Lung (tissue), 17 donors: ENCODE measurements at places on chromosomes 6 and 20.

DNA sequence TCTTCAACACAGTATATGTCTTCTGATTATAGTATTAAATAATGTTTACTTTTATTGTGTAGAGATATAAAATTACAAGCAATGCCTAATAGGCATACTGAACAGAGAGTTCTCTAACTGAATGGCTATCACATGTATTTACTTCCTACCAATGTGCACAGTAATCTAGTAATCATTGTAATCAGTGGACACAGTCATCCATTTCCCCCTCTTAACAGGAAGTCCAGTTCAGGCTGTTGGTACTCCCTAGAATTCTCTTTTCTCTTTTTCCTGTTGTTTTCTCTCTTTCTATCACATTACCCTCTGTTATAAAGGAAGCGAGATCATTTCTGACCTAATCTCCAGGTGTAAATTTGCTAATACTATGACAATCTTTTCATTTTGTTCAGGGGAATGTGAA lies 172.5 kb downstream of the HTR1B start:
- no peak for DNase-seq

DNA sequence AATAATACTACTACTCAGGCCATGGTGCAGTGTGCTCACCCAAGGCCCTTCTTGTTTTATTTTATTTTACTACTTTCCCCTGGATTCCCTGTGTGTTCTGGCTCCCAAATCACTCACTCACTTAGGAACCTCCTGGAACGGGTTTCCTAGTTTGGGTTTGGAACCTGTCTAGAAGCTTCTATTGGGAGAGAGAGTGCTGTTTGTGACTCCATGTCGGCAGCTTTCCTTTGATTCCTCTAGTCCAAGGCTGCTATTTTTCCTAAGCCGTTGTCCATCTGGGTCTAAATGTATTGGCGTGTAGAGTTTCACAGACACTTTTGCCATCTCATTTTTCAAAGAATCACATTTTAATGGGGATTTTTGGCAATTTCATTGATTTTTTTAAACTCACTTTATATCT lies 70.8 kb downstream of the FOXA2 start:
- DNase-seq = no peak

DNA sequence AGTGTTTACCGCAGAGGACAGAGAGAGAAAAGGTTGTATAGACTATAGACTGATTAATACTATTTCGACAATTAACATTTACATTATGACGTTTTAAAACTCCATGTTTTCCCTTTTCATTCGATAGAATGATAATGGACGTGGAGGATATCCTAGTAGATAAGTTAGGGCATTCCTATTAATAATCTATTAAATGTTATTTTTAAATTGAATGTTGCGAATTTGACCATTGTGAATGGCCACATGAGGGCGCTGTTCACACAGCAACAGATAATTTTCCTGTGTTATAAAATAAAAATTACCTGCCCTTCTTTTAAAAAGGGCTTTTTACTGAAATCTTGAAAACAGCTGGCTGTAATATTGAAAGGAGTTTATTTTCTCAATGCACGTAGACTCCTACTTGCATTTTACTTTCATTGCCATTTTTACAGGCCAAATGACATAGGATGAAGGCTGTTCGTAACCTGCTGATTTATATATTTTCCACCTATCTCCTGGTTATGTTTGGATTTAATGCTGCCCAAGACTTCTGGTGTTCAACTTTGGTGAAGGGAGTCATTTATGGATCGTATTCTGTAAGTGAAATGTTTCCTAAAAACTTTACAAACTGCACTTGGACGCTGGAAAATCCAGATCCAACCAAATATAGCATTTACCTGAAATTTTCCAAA lies 3.3 kb downstream of the ADGRB3 start:
- DNase-seq = peak; percentile 53

DNA sequence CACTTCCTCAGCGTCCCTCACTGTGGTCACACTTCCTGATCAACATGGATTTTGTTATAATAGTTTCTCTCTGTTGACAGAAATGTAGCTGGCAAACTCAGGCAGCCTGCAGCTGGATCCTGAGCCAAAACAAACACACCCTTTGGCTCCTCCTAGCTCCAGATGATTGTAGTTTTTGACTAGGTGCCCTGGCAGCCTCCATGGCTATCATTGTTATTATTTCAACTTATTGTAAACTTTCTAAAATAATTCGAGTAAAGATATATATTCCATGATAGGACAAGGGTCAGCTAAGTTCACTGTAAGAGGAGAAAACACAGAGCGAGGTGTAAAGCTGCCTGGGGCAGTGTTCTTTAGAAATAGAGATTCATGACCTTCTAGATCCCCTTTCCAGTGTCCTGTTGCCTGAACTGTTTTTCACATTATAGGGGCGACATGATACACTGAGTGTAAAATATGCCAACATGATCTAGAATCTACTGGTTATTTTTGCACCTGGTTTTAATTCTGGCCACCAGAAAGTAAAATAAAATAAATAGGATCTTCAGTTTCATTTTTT lies 98.2 kb upstream of the HDGFL1 start:
- DNase-seq = peak; percentile 91

- DNase-seq = no peak
Measured at GRCh38 chr6:53937461-53937860, 142.7 kb downstream of the LRRC1 start.

DNA sequence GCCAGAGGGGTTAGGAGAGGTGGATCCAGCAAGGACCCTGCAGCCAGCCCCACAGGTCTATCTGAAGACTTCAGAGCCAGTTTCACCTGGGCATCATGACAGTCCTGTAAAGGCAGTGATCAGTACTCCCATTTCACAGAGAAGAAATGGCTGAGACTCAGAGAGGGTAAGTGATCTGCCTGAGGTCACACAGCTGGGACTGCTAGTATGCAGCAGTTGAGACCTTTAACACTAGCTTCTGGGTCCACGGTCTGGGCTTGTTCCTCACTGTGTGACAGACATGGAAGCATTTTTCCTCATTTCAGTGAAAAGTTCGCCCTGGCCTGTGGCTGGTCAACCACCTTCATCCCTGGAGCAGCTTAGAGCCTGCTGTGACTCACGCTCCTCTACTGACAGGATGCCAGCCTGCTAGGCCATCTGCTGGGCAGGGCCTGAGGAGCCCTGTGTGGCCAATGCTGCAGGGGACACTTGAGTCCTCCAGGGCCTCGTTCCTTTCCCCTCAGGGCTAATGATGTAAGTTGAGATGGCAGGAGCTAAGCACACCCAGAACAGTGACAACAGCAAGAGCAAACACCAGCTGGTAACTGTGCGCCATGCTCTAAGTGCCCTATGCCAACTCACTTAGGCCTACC lies 192.0 kb downstream of the LRFN2 start:
- no peak for DNase-seq

GRCh38 chr20:60395991-60396390 lies 437.8 kb downstream of the CDH26 start:
- DNase-seq = peak; percentile 55

- no peak for DNase-seq
Measured at GRCh38 chr6:112745765-112746164, 398.6 kb downstream of the RFPL4B start.

DNA sequence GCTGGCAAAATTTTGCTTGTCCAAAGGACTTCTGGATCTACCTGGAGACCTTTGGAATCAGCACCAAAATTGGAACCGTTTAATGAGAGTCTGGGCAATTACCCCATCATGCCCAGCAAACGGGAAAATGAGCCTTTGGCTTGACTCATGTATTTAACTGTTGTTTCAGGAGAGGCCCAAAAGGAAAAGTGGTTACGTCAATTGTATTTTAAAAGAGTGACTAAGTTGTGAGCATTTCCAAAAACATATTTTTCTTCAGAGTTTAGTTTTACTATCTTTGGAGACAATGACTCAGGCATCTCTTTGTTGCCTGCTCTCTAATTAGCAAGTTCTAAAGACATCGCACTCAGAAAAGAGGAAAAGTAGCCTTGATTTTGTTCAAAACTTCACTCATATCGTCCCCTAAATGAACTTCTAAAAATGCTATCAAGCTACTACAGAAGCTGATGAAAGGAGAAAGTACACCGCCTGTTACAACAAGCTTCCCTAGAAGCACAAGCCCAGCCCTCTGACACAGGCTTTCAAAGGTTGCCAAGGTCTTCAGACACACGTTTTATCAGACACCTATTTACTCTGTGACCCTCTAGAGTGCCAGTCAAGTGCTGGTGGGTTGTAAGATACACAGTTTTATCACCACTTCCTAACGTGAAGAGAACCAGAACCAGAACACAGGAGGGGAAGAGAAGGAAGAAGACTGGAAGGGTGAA lies 146.2 kb downstream of the TBX18 start:
- no peak for DNase-seq

- no peak for DNase-seq
Measured at GRCh38 chr6:131682442-131682841, 18.8 kb downstream of the OR2A4 start.

DNA sequence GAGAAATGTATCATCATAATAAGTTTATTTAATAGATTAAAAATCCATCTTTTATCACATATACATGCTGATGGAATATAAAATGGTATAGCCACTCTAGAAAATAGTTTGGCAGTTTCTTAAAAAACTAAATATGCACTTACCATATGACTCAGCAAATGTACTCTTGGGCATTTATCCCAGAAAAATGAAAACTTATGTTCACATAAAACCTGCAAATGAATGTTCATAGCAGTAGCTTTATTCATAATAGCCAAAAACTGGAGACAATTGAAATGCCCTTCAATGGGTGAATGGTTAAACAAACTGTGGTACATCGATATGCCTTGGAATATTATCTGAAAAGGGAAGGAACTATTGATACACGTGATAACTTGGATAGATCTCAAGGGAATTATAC lies 6.4 kb upstream of the NCOA7 start:
- no peak for DNase-seq

DNA sequence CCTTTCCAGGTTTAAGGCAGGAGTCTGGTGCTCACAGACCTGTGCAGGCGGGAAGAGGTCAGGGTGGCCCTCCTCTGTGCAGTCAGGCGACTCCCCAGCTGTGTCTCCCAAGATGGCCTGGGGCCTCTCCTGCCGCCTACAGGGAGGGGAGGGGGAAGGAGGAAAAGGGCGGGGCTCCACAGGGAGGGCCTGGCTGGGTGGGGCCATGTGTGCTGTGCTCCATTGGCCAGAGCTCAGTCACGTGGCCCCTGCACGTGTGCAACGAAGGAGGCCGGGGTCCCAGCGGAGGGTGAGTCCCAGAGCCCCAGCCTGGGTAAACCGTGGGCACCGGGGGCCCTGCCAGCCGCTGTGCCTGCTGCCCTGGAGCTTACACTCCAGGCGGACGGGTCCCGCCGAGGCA lies 211.6 kb downstream of the ZDHHC14 start:
- DNase-seq = no peak

- peak; percentile 64 for DNase-seq
Measured at GRCh38 chr20:63628246-63628975, 1.5 kb upstream of the GMEB2 start.

DNA sequence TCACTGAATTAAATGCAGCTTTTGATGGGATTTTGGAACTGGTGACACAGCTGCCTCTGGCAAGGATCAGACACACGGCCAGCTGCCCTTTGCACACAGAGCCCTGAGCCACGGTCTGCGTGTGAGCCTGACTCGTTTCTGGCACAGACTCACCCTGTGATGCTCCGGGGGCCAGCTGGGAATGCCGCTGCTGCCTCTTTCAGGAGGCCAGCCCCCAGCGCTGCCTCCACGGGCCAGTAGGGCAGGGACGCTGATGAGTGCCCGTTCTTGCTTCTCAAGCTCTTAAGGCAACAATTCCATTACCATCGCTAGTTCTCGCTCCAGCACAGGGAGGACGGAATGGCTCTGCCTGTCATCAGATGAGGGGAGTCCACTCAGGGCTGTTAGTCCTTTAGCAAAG lies 61.6 kb downstream of the IRF4 start:
- peak; percentile 72 for DNase-seq

GRCh38 chr20:1628621-1629020 lies 8.8 kb upstream of the SIRPB1 start:
- no peak for DNase-seq

GRCh38 chr6:79812195-79812594 lies 135.2 kb downstream of the ELOVL4 start:
- no peak for DNase-seq

DNA sequence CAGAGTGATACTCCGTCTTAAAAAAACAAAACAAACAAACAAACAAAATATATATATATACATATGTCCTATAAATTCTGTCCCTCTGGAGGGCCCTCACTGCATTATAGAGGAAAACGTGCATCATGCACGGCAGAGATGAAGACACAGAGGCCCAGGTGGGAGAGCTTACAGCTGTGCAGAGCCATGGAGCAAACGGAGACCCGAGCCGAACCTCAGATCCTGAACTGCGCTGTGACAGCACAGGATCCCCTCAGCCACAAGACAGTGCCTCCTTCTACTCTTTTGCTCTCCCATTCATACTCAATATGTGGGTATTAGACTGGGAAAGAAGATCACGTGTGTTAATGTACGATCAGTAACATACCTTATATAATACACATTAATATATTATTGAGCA lies 81.6 kb downstream of the ZNF217 start:
- no peak for DNase-seq

- DNase-seq = no peak
Measured at GRCh38 chr6:143234734-143235133, 174.0 kb downstream of the AIG1 start.

DNA sequence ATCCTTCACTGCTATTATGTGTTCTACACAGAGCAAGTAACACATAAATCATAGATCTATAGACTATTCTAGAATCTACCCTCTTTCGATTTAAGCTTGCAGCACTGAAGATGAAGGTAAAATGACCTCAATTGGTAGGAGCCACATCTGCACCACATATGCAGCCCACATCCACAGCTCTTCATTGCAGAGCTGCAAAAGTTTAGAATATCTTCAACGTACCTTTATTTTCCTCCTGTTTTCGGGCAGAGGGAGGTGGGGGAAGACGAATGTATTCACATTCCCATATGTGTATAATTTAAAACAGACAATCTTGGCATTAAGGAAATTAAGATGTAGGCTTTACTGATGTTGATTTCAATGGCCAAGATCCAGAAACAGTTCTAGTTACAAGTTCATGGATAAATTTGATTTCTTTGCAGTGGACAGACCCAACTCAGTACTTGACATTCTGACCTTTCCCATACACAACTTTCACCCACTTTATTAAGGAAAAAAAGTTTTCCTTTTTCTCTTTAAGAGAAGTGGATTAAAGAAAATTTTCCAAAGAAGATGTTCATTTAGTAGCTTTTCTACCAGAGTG lies 14.0 kb downstream of the EPB41L2 start:
- no peak for DNase-seq

- DNase-seq = peak; percentile 10
Measured at GRCh38 chr20:4153661-4154238, 138.4 kb upstream of the RNF24 start.

DNA sequence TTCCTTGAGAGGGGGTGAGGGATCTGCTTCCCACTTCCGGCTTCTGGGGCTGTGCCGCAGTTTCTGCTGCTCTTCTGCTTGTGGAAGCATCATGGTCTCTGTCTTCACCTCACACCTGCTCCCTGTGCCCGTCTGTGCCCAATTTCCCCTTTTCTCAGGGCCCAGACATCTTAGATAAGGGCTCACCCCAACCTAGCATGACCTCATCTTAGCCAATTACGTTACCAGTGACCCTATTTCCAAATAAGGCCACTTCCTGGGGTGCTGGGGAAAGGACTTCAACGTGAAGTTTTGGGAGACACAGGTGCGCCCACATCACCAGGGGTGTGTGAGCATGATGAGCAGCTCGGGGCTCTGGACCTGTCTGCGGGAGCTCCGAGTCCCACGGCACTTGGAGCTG lies 20.7 kb upstream of the RBBP8NL start:
- no peak for DNase-seq
